ENCODE measurements at places on chromosomes 3 and 15. TPM values are rescaled to one million over a fixed set of nuclear protein-coding genes. Genes with fewer than 3 reads are reported as not detected.

DNA sequence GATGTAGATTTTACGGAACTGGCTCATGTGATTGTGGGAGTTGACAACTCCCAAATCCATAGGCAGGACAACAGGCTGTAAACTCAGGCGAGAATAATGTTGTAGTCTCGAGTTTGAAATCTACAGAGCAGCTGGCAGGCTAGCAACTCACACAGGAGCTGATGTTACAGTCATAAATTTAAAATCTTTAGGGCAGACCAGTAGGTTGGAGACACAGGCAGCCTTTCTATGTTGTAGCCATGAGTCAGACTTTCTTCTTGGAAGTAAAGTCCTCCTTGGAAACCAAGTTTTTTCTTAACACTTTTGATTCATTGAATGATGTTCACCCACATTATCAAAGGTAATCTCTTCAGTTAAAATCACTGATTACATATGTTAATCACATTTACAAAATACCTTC is 89.1 kb upstream of the ALCAM start:
- no peak for DNase-seq
- peaks cover 3% of the 10 kb centered on the region for H3K27me3 ChIP-seq
- no peak overlapping the region for H3K27ac ChIP-seq
- no peaks in the 10 kb centered on the region for H3K36me3 ChIP-seq
- H3K4me3 ChIP-seq: no peak overlapping the region

- no peak for DNase-seq
- H3K4me1 ChIP-seq: peaks cover 46% of the 10 kb centered on the region
- H3K36me3 ChIP-seq: peaks cover 27% of the 10 kb centered on the region
- peak overlapping the region; percentile 20 for H3K27ac ChIP-seq
These were observed 10.2 kb downstream of the FAM162A start for GRCh38 chr3:122394173-122394572.

DNA sequence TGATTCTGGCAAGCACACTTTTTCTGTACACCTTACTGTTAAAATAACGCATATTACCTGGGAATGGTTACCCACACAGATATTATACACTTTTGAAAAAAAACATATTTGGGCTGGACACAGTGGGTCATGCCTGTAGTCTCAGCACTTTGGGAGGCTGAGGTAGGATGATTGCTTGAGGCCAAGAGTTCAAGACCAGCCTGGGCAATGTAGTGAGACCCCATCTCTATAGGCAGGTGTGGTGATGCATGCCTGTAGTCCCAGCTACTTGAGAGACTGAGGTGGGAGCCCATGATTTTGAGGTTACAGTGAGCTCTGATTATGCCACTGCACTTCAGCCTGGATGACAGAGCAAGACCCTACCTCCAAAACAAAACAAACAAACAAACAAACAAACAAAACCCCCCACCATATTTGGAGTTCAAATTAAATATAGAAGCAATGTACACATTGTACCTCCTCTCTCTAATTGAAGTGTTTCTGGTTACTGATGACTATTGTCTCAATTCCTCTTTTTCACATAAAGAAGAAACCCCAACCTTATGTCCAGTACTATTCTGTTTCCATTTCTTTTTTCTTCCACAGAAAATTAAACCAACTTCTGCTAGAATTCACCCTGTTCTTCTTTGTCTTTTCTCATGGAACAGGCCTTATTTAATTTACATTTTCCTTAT is 152.6 kb upstream of the UMPS start:
- no peaks in the 10 kb centered on the region for H3K36me3 ChIP-seq
- H3K27ac ChIP-seq: no peak overlapping the region

- H3K27ac ChIP-seq: no peak overlapping the region
- no peak overlapping the region for H3K4me3 ChIP-seq
- peaks cover 52% of the 10 kb centered on the region for H3K27me3 ChIP-seq
- DNase-seq: no peak
- no peaks in the 10 kb centered on the region for H3K4me1 ChIP-seq
- H3K36me3 ChIP-seq: no peaks in the 10 kb centered on the region
These were observed 227.4 kb upstream of the AZI2 start for GRCh38 chr3:28575746-28576613.

- no peak overlapping the region for H3K4me3 ChIP-seq
- no peaks in the 10 kb centered on the region for H3K4me1 ChIP-seq
- H3K27ac ChIP-seq: no peak overlapping the region
- DNase-seq: no peak
These were observed 168.9 kb downstream of the MAGI1 start for GRCh38 chr3:65869798-65870197.

DNA sequence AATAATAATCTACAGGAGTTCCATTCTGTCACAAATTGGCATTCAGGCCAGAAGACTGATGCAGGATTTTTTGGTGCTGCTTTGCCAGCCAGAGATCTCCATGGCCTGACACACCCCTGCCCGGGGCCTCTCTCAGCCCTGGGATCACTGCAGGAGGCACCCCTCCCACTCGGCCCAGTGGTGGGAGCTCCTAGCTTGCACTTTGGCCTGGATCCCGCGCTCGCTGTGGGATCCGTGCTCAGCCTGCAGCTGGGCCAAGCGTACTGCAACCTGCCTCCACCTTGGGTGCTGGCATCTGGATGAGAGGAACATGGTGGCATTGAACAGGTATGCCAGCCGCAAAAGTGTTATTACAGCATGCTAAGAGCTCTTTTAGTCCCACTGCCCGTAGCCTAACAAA is 656.7 kb upstream of the CCDC54 start:
- H3K4me1 ChIP-seq: no peaks in the 10 kb centered on the region
- no peak overlapping the region for H3K27ac ChIP-seq
- H3K4me3 ChIP-seq: no peak overlapping the region
- H3K36me3 ChIP-seq: no peaks in the 10 kb centered on the region
- peaks cover 6% of the 10 kb centered on the region for H3K27me3 ChIP-seq

DNA sequence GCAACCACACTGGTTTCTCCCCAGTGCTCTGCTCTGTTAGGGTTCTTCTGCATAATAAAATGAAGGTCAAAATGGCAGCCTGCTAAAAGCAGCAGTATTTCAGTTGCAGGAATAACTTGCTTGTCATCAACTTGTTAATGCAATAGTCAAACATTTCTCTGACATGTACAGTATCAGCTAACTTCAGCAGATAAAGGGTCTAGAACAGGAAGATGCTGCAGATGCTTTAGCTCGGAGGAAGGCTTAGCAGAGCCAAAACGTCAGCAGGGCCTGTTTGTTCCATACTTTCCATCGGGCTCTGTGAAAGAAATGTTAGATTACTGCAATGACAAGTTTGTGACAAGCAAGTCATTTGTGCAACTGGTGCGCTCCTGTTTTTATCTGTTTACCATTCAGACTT is 291.9 kb downstream of the TIGIT start:
- peaks cover 7% of the 10 kb centered on the region for H3K36me3 ChIP-seq
- H3K27me3 ChIP-seq: no peaks in the 10 kb centered on the region
- H3K27ac ChIP-seq: no peak overlapping the region

GRCh38 chr3:96370637-96371036 is 443.8 kb upstream of the EPHA6 start:
- no peak overlapping the region for H3K27ac ChIP-seq
- no peak for DNase-seq
- H3K4me1 ChIP-seq: no peaks in the 10 kb centered on the region
- no peaks in the 10 kb centered on the region for H3K27me3 ChIP-seq

DNA sequence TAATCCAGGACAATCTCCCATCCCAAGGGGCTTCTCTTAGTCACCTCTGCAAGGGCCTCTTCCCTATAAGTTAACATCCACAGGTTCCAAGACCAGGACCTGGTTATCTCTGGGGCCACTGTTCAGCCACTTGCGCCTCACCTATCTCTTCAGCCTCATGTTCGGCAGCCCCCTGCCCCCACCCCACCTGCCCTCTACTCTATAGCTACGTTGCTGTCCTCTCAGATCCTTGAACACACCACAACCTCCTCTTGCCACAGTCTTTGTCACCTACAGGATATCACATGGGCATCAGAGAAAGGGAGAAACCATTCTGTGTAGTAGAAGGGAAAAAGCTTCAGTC is 33.9 kb downstream of the SLC41A3 start:
- peaks cover 4% of the 10 kb centered on the region for H3K36me3 ChIP-seq
- DNase-seq: no peak
- no peak overlapping the region for H3K4me3 ChIP-seq
- no peak overlapping the region for H3K27ac ChIP-seq

- H3K27me3 ChIP-seq: no peaks in the 10 kb centered on the region
- no peaks in the 10 kb centered on the region for H3K36me3 ChIP-seq
- no peak for DNase-seq
- no peak overlapping the region for H3K27ac ChIP-seq
- H3K4me1 ChIP-seq: peaks cover 8% of the 10 kb centered on the region
These were observed 82.6 kb upstream of the UBE2E1 start for GRCh38 chr3:23723141-23723540.

DNA sequence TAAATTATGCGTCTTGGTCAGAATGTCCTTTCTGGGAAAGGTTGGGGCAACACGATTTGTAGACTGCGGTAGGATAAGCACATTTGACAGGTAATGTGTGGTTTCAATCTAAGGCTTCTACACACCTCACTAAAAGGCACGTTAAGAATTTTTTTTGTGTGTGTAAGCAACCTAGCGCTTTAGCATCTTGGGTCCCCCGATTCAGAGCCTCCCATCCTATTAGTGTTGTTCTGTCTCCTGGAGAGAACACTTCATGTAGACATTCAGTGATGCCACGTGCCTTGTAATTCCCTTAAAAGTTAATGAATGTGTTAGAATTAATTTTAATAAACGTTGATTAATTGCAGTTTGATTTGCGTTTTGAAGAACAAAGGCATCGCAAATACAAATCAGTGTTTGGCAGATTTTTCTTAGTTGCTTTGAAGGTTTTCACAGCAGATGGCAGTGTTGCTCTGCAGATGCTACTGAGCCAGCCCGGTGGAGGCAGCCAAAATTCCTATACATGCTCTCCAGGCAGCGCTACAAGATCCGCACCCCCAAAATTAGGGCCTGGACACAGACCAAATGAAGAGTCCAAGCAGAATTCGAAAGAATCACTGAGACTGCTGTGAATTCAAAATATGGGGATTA is 63.5 kb downstream of the OTOL1 start:
- H3K36me3 ChIP-seq: no peaks in the 10 kb centered on the region
- peak; percentile 22 for DNase-seq
- peaks cover 2% of the 10 kb centered on the region for H3K27me3 ChIP-seq
- no peaks in the 10 kb centered on the region for H3K4me1 ChIP-seq
- no peak overlapping the region for H3K4me3 ChIP-seq

DNA sequence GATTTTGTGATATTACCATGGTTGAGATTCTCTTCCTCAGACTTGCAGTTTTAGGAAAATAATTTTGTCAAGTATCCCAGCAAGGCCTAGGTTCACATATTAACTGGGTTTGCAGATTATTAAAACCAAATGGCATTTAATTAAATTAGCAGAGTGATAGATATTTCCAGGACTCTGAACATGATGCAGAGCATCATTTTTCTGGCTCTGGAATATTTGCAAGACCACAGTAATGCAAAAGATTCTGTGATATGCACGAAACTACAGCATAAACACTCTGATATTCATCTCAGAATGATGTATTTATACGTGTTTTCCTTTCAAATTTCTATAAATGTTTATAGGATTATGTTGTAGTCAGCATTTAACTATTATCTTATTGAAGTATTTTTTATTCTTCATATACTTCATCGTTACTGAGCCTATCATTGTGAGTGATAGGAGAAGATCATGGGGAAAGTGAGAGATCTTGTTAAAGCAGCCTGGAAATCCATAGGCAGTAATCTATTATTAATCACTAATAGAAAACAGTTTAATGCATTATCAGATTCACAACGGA is 1245.6 kb downstream of the OTOL1 start:
- H3K4me1 ChIP-seq: no peaks in the 10 kb centered on the region
- H3K36me3 ChIP-seq: no peaks in the 10 kb centered on the region
- H3K27ac ChIP-seq: no peak overlapping the region
- H3K4me3 ChIP-seq: no peak overlapping the region

DNA sequence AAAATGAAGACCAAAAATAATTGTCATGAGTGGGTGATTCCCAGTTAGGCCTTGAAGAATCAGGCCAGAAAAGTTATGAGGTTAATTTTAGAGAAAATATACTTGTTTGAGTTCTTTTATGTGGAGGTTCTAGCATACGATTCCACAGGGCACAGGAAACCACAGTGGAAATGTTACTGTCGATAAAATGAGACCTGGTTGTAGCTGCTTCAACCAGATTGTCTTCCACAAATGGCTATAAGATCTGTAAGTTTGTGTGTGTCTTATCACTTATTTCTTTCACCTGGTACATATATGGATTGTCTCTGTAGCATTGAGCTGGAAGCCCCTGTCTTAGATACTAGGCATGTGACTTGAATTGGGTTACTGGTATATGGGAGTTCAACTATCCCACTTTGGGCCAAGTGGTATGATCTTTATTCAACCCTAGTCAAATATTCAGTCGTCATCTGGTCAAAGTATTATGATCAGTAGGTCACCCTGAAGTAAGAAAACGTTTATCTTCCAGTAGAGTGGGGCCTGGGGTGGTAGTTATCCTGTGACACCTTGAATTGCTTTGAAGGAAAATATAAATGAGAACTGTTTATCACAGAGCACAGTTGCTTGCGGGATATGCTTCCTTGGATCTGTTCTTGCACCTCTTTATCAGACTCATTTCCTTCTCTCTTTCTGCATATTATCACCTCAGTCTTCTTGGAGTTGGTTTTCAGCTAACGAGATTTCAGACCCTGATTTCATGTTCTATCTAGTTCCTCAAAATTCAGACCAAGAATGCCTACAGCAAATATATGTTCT is 21.5 kb upstream of the ZNF609 start:
- no peaks in the 10 kb centered on the region for H3K27me3 ChIP-seq
- H3K4me1 ChIP-seq: peaks cover 39% of the 10 kb centered on the region
- no peak overlapping the region for H3K4me3 ChIP-seq
- H3K27ac ChIP-seq: peak overlapping the region; percentile 80
- DNase-seq: no peak

GRCh38 chr15:80743189-80743833 is 35.9 kb upstream of the CEMIP start:
- DNase-seq: no peak
- no peak overlapping the region for H3K4me3 ChIP-seq
- no peaks in the 10 kb centered on the region for H3K27me3 ChIP-seq
- H3K4me1 ChIP-seq: no peaks in the 10 kb centered on the region

DNA sequence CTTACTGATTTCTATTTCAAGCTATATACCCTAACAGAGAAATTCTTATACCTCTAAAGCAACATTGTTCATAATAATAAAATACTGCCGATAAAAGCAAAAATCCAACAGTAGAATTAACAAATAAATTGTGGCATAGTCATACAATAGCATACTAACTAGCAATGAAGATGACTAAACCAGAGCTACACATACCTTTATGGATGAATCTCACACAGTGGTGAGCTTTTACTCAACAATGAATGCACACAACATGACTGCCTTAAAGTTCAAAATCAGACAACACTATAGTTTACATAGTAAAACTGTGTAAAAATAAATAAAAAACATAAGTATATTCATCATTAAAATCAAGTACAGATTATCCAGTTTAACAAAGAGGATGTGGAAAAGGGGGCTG is 99.1 kb downstream of the NR1I2 start:
- H3K4me3 ChIP-seq: no peak overlapping the region
- H3K36me3 ChIP-seq: peaks cover 14% of the 10 kb centered on the region
- H3K27ac ChIP-seq: no peak overlapping the region
- no peaks in the 10 kb centered on the region for H3K4me1 ChIP-seq
- DNase-seq: no peak

ALDH1A2 gene
- total RNA-seq: 1.4 TPM

C3orf49 gene
- not detected for total RNA-seq

ITGA11 gene
- total RNA-seq: 3.6 TPM

ARHGEF26 gene
- total RNA-seq: not detected

ITPKA gene
- total RNA-seq: 4.7 TPM

Measured in activated CD8-positive, alpha-beta T cell treated with anti-CD3 and anti-CD28 coated beads for 36 hours (primary cell).